ENCODE measurements at places on chromosomes 13 and 19.

DNA sequence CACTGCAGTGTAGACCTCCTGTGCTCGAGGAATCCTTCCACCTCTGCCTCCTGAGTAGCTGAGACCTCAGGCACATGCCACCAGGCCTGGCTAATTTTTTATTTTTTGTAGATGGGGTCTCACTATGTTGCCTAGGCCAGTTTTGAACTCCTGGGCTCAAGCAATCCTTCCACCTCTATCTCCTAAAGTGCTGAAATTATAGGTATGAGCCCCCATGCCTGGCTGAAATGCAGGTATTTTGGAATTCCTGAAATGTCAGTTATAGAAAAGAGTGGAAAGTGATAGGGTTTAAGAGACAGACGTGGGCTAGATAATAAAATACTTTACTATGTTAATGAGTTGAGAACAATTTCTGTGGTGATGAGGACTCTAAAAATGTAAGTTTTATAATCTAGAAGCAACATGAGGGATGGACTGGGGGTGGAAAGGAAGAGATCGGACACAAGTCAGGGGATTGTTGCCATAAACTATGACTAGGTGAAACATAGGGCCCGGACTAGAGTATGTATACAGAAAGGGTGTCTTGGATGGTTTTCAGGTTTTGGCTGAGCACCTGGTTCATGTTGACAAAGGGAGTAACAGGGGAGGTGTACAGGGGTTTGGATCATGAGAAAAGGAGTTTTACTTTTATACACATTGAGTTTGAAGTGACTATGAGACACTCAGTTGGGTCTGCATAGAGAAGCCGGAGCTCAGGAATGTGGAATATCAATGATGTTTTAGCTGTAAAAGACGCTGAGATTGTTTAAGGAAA, 165.6 kb upstream of the STARD13 start:
- DNase-seq, result no peak

- DNase-seq, result no peak
Observed at GRCh38 chr13:62643799-62644524, 1228.3 kb upstream of the PCDH20 start.

- DNase-seq, result peak; percentile 80
Observed at GRCh38 chr19:1266129-1266915, 2.8 kb upstream of the CIRBP start.

DNA sequence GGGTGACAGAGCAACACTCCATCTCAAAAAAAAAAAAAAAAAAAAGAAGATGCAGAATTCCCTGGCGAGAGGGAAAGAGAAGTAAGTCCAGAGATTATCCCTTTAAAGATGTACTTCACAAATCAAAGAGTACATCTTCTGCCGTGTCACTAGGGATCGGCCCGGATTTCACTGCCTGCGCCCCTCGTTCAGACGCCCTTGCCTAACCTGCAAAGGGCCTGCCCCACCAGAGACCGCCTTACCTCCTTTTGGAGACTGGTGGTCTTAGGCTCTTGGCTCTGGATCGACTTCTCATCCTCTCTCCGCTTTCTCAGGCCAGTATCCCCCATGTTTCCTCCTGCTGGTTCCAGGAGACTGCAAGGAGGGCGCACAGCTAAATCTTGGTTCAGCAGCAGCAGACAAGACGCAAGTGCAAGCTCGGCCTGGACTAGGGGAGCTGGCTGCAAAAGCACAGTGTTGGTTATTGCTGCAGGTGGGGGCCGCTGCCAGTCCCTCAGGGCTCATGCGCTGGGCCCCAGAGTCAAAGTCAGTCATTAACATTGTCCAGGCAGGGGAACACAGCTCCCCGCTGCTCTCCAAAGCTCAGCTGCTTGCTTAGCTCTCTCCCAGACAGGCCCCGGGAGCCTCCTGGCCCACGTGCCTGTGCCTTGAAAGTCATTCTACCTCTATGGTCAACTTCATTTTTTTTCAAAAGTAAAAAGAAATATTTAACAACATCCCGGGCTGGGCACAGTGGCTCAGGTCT, 1.2 kb downstream of the SLC7A9 start:
- no peak for DNase-seq

DNA sequence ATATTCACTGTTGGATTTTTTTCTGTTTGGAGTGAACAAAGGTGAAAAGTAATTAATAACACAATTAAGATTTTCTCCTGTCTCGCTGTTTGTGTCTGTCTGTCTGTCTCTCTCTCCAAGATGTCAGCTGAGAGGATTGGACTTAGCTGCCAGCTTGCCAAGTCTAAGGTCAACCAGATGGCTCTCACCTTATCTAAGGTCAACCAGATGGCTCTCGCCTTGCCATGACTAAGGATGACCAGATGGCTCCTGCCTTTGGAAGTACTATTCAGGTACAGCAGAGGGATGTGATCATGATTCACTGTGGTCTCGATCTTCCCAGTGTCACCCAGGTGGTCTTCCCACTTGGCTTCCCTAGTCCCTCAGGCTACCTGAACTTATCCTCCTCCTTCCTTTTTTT, 1436.4 kb downstream of the UQCRFS1 start:
- no peak for DNase-seq

DNA sequence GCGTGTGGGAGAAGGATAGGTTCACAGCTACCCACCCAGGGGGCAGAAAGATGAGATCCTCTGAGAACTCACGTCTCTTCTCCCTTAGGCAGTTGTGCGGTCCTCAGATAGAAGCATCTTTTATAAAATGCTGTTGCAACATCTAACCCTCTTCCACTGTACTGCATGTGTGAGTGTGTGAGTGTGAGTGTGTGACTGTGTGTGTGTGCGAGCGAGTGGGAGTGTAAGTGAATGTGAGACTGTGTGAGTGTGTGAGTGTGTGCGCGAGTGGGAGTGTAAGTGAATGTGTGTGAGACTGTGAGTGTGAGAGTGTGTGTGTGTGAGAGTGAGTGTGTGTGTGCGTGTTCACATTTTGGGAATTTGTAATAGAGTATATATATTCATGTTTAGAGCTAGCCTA, 55.6 kb upstream of the F7 start:
- no peak for DNase-seq

- DNase-seq, result peak; percentile 43
Observed at GRCh38 chr19:40284501-40285352, at the start of gene AKT2. Gene AKT2, minus strand, starts transcription at chr19:40285345. Its CDS starts 20,078 bp downstream, at chr19:40265267.

DNA sequence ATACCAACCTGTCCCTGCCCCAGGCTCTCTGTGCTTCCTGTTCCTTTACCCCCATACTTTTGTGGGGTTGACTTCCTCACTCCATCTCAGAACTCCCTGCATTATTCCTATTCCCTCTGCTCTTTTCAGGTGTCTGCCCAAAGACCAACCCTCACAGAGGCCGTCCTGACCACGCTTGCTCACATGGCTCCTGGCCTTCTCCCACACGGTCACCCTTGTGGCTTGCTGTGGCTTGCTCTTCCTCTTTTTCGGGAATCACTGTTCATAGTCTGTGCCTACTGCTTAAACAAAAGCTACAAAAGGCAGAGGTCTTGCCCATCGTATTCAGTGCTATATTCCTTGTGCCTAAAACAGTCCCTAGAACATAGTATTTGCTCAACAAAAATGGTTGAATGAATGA, 25.2 kb upstream of the ARGLU1 start:
- DNase-seq, result no peak

DNA sequence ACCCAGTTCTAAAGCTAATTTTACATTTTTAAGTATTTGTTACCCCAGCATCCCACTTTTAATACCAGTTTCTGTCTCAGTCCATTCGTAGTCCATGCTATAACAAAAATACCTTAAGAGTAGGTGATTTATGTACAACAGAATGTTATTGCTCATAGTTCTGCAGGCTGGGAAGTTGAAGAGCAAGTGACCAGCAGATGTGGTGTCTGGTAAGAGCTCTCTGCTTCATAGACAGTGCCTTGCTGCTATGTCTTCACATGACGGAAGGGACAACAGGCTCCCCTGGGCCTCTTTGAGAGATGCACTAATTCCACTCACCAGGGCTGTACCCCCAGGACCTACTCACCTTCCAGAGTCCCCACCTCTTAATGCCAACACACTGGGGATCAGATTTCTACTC, 96.6 kb downstream of the COL4A2 start:
- DNase-seq, result no peak

DNA sequence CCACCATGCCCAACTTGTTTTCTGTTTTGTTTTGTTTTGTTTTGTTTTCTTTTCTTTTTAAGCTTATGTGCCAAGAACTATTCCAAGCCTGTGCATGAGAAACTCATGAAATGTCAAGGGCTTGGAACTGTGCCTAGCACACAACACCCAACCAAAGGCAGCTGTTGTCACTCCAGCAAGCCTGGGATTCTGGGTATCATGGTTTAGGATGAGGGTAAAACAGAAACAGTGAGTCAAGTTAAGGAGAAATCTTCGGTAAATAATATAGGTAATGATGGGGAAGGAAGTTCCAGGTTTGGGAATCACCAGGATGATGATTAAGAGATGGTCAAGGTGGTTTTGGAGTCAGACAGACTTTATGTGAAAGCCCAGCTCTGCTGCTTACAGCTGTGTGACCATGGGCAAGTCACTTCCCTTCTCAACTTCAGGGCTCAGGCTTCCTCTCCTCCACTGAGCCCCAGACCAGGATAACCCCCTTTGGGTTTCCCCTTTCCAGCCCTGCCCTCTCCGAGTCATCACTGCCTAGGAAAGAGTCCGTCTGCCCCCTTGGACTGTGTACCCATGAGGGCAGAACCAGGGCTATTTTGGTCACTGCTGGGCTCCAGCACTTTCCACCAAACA, 5.0 kb downstream of the PVR start:
- DNase-seq, result no peak

DNA sequence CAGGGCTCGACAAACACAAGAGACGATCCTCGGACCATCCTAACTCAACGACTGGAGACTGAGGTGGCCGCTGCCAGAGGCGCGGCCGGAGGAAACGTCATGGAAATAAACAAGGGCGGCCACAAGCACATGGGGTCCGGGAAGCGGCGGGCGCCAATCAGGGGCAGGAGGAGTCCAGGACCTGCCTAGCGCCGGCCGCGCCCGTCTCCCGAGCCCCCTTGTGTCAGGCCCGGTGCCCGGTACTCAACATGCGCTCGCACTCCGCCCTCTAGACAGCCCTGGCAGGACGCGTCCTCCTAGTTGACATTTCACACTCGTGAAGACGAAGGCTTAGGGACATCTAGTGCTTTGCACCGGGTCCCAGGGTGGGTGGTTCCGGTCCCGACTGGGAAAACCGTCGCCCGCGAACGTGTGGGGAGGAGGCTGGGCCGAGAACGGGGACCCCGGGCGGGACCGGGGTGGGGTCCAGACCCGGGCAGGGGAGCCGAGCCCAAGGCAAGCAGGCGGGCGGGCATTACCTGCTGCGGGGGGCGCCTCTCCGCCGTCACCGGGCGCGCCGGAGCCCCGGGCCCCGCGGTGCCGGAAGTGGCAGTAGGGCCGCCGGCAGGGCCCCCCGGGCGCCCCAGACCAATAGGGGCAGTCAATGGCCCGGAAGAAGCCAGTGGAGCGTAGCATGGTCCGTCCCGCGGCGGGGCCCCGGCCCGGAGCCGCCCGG, 442 bp downstream of the REXO1 start:
- no peak for DNase-seq

GRCh38 chr13:111387945-111388600, 67.6 kb downstream of the TEX29 start:
- DNase-seq, result no peak

DNA sequence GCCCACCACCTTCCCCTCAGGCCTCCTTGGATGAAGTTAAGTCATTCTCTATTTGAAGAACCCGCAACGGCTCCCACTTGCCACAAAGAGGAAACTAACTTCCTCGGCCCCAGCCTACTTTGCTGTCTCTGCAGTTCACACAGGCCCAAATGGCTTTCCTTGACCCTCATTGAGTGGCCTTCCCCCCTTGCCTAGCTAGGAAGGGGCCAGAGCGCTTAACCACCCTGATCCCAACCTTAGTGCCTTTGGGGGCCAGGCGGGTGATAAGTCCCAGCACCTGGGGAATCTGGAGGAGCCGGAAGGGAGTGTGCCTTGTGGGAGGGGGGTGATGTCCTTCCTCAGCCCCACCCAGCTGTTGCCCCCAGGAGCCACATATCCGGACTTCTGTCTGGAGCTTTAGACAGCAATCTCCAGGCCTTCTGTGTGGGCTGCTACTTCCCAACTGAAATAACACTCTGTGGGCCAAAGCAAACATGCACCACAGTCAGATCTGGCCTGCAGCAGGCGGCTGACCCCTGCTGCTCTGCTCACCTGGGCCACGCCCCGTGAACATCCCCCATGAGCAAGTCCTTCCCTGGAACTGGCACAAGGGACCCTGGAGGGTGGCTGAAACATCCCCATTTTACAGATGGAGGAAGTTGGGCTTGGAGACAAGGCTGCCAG, 10.5 kb downstream of the NECTIN2 start:
- DNase-seq, result no peak

GRCh38 chr19:38669552-38669951, 22.1 kb downstream of the ACTN4 start:
- no peak for DNase-seq

DNA sequence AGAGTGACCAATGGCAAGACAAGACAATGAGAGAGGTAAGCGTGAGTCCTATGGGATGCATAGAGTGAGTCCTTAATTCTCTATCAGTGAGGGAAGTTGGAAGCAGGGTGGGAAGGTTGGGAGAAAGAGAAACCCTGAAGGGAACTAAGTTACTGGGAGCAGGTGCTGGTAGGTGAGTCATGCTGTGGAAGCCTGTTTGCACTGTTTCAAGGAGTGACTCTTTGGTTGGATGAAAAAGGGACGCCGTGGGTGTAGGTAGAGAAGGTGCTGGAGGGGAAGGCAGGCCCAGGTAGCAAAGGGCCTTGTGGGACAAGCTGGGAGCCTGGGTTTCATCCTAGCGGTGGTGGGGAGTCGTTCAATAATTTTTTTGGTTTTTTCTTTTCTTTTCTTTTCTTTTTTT, 21.9 kb downstream of the IGFL1 start:
- DNase-seq, result no peak

- DNase-seq, result no peak
Observed at GRCh38 chr19:39676004-39676403, 20.3 kb downstream of the LGALS16 start.

GRCh38 chr13:35841060-35841521, 290.1 kb downstream of the DCLK1 start:
- no peak for DNase-seq

All from stimulated activated CD4-positive, alpha-beta T cell treated with anti-CD3 and anti-CD28 coated beads, Interleukin-12 subunit alpha, Interleukin-12 subunit beta, amount 100 ng/mL, for 48 hours (primary cell).